ENCODE measurements at places on chromosomes 6 and 20.
A peak's percentile ranks its signal among the peaks of the same experiment; 100 is the strongest.

DNA sequence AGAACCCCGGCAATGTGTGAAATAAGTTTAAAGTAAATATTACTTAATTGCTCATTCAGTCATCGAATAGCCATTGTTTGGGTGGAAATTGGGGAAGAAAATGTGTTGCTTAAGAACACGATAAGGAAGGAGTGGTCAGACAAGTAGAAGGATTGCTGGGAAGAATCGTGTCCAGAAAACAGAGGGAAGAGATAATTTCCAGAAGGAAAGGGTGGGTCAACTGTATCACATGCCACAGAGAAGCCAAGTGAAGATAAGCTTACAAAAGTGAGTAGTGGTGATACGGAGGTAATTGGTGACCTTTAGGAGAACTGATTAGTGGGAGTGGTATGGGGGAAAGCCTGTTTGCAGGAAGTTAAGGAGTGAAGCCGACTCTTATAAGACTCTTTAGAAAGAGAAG is 306.2 kb downstream of the SOX4 start:
- no peak for DNase-seq

GRCh38 chr6:16901306-16901705 is 140.0 kb upstream of the ATXN1 start:
- no peak for DNase-seq

DNA sequence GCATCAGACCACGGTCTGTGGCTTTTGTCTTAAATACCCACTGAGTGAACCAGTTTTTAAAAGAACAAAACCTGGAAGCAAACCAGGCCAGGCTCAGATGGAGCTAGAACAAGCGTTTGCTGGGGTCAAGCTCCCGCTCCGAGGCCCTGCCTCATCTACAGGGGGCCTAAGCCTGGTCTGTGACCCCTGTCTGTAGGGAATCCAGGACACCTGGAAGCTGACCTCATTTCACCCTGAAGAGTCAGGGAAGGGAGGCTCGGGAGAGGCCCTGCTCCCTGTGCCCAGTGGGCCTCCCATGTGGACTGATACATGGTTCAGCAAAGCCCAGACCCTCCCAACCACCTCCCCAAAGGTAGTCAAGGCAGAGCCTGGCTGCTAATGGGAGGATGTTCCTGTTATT is 26.8 kb upstream of the DLGAP4 start:
- no peak for DNase-seq

DNA sequence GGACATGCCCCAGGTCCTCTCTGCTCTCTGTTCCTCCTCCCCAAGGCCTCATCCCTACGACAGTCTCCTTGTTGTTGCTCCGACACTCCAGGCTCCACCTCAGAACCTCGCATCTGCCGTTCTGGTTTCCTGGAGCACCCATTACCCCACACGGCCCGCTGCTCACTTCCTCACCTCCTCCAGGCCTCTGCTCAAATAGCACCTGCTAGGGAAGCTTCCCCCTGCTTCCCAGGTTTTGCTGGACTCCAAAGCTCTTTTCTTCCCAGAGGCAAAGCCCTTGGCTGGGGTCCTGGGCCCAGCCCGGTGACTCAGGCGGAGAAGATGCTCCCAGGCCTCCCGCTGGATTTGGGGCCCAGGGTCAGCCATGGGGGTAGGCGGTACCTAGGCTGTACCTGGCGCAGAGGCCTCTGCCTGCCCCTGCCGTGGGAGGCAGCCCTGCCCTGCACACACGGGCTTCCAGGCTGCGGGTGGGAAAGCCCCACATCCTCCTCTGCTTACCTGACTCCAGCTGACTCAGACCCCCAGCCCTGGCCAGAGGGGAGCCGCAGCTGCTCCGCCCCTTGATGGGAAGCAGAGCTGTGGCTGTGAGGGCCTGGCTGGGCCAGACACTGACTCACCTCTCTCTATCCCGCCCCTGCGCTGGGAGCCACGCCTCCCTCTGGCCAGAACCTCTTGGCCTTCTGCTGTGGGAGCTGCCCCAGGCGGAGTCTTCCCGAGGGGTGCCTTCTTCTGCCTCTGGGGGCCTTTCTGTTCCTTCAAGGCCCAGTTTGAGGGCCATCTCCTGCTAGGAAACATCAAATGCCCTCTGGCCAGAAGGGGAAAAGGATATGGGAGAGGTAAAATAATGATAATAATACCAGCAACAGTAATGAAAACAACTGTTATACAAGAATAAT is 130.5 kb downstream of the CEBPB start:
- DNase-seq = no peak

GRCh38 chr20:1563598-1563997 is 6.1 kb upstream of the SIRPD start:
- DNase-seq = no peak

- peak; percentile 97 for DNase-seq
Observed at GRCh38 chr20:51460569-51461265, 81.8 kb downstream of the NFATC2 start.

GRCh38 chr6:61606500-61606899 is 679.5 kb downstream of the KHDRBS2 start:
- DNase-seq = no peak

DNA sequence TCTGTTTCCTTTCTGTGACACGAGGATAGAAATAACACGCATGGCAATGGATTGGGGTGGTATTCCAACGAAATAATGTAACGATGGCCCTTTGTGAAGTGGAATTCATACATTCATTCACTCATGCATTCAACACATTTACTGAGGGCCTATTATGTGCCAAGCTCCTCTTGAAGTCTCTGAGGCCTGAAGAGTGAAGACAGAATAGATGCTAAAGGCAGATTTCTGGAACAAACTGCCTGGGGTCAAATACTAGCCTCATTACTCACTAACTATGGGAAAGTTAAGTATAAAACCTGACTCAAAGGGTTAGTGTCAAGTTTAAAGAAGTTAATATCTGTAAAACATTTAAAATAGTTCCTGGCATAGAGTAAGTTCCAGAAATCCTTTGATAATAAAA is 279.6 kb upstream of the SULF2 start:
- no peak for DNase-seq

DNA sequence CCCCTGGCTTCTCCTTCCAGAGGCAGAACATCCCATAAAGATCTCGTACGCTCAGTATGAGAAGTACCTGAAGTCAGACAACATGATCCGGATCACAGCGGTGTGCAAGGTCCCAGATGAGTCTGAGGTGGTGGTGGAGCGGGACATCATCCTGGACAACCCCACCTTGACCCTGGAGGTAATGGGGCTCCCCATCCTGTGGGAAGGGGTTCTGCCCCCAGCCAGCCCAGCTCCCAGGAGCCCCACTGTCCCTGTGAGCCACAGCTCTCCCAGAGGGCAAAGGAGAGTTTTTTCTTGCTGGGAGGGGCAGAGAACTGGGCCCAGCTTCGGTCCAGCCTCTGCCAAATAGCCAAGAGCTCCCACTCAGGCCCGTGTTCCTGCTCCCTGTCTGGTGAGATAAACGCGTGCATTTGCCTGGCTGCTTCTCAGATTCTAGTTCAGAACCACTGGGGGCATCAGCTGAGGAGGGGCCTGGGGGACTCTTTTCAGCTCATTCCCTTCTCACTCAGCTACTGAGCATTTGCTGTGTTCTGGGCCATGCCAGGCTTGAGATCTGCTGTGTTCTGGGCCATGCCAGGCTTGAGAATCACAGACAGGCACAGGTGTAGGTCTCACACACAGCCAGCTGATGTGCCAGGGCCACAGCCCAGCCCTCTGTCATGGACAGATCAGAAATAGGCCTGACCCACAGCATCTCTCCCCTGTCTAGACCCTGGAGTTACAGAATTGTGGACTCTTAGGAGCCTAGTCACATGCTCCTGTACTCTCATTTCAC is 39.5 kb downstream of the TGM3 start:
- no peak for DNase-seq

All from Karpas-422 (cell line).